ENCODE measurements at places on chromosomes 16 and 17.

GRCh38 chr16:28491230-28491969, 474 bp downstream of the CLN3 start:
- DNase-seq, result no peak

GRCh38 chr16:23125277-23125676, 24.0 kb downstream of the USP31 start:
- no peak for DNase-seq

DNA sequence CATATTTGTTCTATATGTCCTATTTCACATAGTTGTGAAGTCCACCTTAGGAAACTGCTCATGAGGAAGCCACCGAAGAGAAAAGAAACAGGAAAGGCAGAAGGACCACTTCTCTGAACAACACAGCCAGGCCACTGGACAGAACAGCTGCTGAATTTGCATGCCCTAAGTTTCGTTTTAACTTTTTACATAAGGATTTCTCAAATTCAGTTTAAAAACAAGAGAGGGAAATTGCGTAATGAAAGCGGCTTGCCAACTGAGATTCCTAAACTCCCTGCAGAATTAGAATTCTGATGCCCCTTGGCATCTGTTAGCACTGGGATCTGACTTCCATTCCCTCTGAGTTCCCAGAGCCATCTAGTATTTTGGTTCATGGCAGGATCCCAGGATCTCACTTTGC, 5.0 kb upstream of the CCL8 start:
- DNase-seq, result no peak

GRCh38 chr17:6241381-6241780, 171.2 kb downstream of the WSCD1 start:
- no peak for DNase-seq

GRCh38 chr16:1613211-1613622, 1.1 kb downstream of the CRAMP1 start:
- DNase-seq, result no peak

- peak; percentile 29 for DNase-seq
Measured at GRCh38 chr17:8697323-8697741, 47.3 kb downstream of the CCDC42 start.

- no peak for DNase-seq
Measured at GRCh38 chr16:54121539-54122295, 164.9 kb downstream of the IRX3 start.

DNA sequence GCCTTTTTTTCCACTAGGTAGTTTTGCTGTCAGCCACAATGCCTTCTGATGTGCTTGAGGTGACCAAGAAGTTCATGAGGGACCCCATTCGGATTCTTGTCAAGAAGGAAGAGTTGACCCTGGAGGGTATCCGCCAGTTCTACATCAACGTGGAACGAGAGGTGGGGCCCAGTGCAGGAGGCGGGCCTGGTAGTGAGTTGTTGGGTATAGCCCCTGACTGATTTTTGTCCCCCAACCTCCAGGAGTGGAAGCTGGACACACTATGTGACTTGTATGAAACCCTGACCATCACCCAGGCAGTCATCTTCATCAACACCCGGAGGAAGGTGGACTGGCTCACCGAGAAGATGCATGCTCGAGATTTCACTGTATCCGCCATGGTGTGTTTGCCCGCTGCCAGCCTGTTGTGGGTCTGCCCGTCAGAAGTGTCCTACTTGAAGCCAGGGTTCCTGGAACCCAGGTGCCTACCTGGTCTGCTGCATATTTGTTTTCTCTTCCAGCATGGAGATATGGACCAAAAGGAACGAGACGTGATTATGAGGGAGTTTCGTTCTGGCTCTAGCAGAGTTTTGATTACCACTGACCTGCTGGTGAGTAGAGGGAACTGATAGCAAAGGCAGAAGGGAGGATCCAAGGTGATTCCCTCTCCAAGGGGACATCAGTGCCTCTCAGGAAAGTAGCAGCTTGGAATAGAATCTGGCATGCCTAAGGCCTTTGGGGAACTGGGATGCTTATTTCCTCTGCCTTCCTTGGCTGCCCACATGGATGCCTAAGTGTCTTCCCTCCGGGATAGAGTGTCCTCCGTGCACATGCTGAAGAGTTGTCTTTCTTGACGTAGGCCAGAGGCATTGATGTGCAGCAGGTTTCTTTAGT, 1.9 kb upstream of the CD68 start:
- no peak for DNase-seq

DNA sequence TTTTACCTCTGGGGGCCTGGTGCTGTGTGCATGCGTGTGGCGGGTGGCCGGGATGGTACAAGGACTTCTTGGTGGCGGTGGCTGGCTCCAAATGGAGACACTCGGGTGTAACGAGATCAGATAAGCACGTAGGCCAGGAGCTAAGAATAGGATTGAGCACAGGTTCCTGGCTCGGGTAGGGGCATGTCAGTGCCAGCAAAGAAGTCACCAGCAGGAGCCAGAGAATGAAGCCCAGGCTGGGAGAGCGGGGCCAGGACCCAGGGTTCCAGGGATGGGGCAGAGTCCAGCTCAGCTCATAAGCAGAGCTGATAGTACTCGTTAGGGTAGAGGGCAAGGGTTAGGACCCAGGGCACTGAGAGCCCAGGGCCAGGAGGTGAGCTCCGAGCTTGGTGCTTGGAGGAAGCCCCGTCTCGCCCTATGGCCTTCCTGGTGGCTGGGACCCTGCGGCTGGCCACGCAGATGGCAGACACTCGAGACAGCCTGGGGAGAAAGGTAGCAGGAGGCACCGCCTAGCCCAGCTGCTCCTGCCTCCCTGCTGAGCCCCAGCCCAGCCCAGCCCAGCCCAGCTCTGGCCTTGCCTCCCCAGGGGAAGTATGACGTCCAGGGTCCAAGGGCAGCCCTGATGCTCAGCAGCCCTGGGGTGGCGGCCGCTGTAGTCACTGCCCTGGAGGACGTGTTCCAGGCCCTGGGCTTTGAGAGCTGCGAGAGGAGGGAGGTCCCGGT, 8.9 kb downstream of the ZNF213 start:
- no peak for DNase-seq

- DNase-seq, result no peak
Measured at GRCh38 chr16:87303431-87303930, 13.7 kb downstream of the C16orf95 start.

GRCh38 chr17:10033449-10033848, 128.4 kb upstream of the RCVRN start:
- no peak for DNase-seq

- no peak for DNase-seq
Measured at GRCh38 chr17:65618516-65618915, 57.1 kb upstream of the AXIN2 start.

- no peak for DNase-seq
Measured at GRCh38 chr17:81398832-81399411, 3.7 kb downstream of the BAHCC1 start.

GRCh38 chr17:60652454-60653247, 25.0 kb upstream of the BCAS3 start:
- DNase-seq, result no peak

GRCh38 chr16:78189121-78189520, 89.7 kb downstream of the WWOX start:
- DNase-seq, result no peak

GRCh38 chr16:1461146-1461545, 13.7 kb downstream of the CLCN7 start:
- no peak for DNase-seq

DNA sequence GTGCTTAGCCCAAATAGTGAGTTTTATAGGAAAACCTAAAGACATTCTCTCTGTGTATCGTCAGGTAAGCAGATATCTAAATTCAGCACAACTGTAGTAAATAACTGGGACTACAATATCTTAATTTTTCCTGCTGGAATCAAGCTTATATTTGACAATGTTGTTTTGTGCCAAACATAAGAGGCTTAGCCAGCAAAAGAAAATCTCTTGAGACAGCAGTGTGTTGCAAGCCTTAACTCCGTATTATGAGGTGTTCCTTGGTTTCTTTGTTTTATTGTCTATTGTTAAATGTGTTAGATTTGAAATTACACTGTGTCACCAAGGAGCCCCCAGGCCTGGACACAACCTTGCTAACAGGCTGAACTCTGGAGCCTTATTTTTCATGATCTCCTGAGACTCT, 1570.6 kb upstream of the GOT2 start:
- no peak for DNase-seq

DNA sequence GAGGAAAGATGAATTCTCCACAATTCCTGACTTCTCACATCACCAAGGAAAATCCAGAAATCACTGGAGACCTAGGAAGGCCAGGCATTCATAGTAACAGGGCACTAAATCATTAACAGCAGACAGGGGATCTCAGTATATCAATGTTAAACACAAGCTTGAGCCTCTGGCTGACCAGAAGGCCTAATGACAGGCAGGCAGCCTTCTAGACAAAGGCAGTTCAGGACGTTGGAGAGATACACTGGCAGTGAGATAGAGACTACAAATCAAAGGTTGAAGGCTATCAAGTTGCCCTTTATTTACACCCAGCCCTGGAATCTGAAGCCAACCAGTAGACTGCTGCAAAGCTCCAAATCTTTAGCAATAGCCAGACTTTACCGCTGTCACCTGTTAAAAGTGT, 422.8 kb upstream of the CCL2 start:
- DNase-seq, result no peak

DNA sequence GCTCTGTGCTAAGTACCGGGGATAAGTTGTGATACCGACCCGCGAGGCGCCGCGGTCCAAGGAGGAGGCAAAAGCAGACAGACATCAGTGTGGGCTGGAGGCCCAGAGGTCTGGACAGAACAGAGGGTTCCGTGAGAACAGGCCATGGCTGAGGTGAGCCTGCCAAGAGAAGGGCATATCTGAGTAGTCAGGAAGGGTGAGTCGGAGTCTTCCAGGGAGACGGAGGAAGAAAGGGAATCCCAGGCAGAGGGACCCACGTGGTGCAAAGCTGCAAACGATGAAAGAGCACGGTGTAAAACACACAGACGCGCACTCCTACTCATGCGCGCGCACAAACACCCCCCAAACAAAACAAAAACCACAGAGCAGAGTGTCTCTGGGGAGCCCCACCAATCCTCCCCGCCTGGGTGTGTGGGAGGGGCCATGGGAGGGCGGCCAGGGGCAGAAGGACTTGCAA, 18.1 kb downstream of the RHBDL3 start:
- no peak for DNase-seq

- DNase-seq, result no peak
Measured at GRCh38 chr16:24525970-24526559, 13.3 kb upstream of the RBBP6 start.

DNA sequence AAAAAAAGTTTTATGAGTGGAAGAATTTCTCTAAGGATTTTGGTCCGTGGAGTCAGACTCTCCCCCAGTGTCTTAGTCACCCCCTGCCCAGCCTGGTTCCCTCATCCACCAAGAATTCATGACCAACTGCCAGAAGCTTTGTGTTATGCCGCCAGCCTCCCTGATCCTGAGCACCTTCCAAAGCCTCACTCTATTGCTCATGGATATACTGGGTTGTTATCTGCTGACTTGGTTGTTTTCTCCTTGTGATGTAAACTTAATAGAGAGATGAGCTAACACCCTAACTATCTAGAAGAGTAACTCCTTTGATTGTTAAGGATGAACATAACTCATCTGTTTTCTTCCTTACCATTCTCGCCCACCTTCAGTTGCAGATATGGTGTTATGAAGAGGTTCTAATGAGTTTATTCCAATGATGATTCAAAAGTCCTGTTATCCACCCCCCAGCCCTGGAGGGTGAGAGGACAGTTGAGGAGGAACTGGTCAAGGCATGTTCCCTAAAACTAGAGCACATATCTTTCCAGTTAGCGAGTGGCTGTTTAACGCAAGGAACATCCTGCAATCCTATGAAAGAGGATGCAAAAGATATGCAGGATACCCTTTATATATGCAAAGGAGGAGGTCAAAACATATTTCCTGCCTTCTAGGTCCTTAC, 1.5 kb upstream of the PSMD3 start:
- no peak for DNase-seq

GRCh38 chr16:80065541-80065940, 465.0 kb upstream of the MAF start:
- no peak for DNase-seq

DNA sequence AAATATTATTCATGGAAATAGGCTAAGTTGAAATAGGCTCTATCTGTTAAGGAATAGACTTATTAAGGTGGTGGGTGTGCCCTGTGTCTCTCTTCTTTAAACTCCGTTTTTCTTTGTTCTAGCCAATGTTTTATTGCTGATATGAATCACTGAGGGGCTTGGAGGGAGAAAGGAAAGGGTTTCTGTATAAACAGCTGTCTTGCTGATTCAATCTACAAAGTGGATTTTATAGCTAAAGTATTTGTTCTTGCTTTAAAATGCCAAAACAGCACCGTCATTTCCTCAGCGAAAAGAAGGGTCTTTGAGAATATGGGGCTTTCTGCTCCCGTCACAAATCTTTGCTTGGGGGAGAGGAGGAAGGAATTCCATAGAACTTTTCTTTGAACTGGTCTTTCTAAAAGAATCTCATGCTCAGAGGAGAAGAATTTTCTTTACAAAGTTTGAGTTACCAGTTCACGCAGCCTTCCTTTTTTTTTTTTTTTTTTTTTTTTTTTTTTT, 39.3 kb downstream of the MSI2 start:
- no peak for DNase-seq

GRCh38 chr17:55734128-55734781, 11.6 kb upstream of the TMEM100 start:
- DNase-seq, result no peak

DNA sequence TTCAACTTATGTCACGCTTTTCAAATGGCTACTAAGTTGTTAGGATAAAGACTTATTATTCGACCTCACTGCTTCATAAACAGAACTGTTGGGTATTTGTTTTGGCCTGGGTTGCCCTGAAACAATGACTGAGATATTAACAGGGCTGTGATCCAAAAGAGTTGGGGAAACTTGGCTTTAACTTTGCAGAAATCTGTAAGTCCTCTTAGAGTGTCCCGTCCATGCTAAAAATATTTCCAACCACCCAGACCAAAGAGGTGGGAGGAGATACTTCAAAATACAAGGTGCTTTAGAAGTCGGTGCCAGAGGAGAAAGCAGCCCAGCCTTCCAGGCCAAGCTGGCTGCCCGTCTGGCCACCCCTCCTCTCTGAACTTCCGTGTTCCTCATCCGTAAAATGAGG, 16.1 kb upstream of the SPATA32 start:
- DNase-seq, result no peak

DNA sequence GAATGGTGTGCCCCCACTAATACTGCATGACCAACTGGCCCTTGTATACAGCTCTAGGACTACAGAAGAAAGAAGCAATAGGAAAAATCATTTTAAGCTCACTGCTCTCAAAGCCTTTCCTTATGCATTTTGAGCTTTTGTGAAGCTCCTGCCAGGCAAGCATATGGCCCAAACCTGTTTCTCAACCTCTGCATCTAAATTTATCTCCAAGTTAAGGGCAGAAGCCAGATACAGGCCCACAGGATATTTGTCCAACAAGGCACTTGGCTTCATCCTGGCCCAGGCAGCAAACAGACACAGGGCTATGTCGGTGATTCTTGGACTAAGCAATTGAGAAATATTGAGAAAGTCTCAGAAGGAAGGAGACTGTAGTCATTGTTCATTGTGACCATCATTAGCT, 43.9 kb downstream of the CCT6B start:
- no peak for DNase-seq

- DNase-seq, result no peak
Measured at GRCh38 chr17:7715936-7716886, 1.3 kb upstream of the DNAH2 start.

DNA sequence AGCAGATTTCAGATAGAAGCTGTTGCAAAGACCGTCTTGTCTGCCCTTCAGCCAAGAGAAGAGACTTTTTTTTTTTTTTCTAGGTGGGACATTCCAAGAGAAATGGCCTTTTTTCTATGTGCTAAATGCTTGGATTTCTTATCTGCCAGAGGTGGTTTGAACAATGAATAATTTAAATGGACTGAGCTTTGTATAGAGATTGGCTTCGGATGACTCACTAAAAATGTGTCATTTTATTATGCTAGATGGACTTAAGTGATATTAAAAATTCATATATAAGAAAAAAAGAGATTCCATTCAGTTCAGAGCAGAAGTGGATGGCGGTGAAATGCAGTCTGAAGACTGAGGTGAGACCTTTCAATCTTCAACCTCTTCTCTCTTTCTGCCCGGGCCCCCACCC, 58.4 kb downstream of the MEAK7 start:
- DNase-seq, result no peak

All from NCI-H446 treated with DMSO at 0.1 percent for 48 hours (cell line).